ENCODE measurements at places on chromosomes 16 and 17.

DNA sequence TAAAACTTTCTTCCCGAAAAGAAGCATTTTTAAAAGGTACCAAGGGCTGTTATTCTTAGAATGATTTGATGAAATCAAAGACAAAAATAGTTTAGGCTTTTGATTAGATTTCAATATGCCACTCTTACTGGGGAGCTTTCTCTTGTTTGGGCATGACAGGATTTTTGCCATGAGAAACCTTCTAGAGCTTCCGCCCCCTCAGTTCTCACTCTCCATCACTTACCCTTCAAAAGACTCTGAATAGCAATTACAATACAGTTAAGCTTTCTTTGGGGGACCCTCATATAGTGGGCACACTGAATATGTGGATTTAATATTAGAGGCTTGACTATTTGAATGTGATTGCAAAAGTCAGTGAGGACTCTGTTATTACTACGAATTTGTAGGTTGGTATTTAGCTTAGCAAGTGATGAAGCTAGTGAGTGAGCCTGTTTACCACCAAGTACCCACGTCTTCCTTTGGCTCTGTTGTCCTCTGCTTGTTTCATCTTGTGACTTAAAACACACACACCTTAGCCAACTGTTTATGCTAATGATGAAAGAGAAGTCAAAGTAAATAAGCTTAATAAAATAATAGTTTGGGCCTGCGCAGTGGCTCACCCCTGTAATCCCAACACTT lies 158.7 kb upstream of the TBX2 start:
- DNase-seq, result no peak

- no peak for DNase-seq
Measured at GRCh38 chr16:85865-86264, 7.8 kb downstream of the MPG start.

- peak; percentile 88 for DNase-seq
Measured at GRCh38 chr17:43994272-43995149, 9.9 kb upstream of the NAGS start.

- no peak for DNase-seq
Measured at GRCh38 chr16:68246666-68247065, 1.5 kb downstream of the PLA2G15 start.

GRCh38 chr17:72191921-72192799 lies 71.3 kb downstream of the SOX9 start:
- DNase-seq, result no peak

DNA sequence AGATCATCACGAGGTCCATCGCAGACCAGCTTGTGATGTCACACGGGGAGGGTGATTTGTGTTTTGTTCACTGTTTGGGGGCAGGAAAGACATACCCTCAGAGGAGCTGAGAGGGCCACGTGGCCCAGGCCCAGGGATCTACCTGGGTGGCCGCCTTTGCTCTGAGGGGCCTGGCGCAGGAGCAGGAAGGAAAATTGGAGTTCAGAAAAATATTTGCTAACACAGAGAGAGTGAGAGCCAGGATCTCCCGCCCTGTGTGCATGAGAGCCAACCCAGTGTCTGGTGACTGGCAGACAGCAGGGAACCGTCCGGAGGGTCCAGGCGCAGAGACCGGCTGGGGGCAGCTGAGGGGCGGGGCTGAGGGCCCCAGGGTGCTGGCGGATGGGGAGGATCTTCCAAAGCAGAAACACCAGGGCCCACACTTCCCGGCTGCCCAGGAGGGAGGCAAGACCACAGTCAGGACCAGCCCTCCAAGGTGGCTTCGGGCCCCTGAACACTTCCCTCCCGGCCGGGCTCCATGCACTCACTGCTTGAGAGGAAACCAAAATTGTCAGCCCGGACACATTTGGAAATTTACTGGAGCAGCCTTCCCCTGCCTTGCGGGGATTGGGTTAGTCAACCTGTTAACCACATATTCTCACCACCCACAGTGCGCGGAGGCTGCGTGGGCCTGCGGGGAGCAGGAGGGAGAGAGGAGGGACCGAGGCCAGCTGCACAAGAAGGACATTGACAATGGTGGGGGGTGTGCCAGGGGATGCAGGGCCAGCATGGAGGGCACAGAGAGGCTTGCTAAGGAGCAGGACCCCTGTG lies 52.6 kb downstream of the RBFOX3 start:
- DNase-seq, result no peak

DNA sequence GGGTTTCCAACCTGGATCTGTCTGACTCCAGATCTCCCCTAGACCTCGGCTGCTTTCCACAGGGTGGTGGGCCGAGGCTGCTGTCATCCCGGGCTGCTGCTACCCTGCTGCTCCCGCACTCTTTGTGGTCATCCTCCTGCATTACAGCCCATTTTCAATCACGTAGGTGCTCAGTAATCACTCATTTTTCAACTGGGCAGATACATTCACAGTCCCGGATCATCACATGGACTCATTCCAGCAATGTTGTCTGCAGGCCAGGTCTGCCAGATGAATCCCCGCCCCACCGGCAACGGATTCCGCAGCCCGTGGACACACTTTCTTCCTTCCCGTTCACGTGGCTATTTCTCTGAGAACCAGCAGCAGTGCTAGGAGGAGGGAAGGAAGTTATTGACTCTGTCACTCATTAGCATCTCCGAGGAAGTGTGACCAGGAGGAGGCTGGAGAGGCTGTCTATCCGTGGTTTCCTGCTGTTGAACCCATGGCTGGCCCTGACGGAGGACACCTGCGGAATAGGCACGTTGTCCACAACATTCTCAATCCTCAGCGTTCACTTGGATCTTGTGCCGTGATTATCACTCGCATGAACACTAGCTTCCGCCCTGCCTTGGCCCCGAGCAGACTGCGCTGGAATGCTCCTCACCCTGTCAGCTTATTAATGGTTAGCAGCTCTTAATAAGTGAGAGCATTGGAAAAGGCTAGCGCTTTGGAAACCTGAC lies 14.7 kb upstream of the ZCCHC14 start:
- DNase-seq, result no peak

DNA sequence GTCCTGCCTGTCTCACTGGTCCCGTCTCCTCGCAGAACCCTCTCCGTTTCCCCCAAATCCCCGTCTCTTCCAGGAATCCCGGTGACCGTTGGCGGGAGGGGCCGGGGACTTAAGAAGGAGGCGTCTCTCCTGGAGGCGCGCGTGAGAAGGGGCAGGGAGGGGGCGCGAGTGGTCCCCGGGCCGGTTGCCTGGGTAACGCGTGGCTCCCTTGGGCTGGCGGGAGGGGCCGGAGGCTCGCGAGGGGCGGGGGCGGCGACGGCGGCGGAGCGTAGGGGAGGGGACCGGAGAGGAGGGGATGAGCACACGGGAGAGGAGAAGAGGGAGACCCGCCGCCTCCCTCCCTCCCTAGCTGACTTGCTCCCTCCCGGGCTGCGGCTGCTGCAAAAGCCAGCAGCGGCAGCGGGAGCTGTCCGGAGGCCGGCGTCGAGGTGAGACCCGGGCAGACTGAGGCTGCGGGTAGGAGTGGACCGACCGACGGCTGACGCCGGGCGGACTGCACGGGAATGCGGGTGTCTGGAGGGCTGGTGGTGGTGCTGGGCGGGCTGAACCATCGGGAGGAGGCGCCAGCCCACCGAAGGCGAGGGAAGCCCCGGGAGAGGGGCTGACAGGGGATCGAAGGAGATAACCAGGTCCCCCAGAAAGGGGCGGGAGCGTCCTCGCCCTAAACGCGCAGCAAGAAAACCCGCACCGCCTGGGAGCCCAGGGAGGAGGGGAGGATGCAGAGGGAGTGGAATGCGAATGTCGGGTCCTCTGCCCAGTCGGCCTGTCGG lies at the start of gene PRRT2:
Gene PRRT2, plus strand, starts transcription at position 298 of the 770 bp plus-strand sequence. CDS start 862 bp downstream, outside the sequence.
- peak; percentile 53 for DNase-seq

- no peak for DNase-seq
Measured at GRCh38 chr17:4696437-4696805, 7.5 kb downstream of the PELP1 start.

GRCh38 chr17:2124391-2124790 lies 69.5 kb downstream of the HIC1 start:
- no peak for DNase-seq

- DNase-seq, result no peak
Measured at GRCh38 chr16:15958703-15959348, 9.4 kb downstream of the ABCC1 start.

DNA sequence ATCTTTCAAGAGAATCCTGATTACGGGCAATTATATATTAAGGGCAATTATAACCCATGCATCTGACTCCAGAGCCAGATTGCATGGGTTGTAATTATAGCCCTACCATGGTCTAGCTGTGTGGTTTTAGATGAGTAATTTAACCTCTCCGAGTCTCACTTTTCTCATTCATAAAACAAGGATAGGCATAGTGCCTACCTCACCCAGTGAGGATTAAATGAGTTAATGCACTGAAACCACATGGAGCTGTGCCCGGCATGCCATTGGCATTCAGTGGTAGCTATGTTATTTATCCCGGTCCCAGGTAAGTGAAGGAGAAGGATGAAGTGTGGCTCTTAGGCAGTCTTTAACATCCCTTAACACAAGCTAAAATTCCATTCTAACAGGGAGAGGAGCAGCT lies 6.3 kb downstream of the SNX20 start:
- no peak for DNase-seq

DNA sequence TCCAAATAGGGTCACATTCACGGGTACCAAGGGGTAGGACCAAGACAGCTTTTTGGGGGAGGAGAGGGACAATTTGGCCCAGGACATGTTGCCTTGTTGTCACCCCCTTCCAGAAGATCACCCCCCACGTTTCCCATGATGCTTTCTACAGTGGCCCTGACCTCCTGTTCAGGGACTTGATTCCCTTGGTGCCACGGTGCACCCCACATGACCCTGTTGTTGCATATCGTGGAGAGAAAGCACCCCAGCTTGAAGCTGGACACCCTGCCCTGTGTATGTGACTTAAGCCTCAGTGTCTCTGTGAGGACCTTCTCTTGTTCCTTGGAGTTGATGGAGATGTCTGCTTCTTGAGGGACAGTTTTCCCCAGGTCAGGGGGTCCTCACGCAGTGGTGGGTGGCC lies 12.6 kb downstream of the IL34 start:
- DNase-seq, result no peak

DNA sequence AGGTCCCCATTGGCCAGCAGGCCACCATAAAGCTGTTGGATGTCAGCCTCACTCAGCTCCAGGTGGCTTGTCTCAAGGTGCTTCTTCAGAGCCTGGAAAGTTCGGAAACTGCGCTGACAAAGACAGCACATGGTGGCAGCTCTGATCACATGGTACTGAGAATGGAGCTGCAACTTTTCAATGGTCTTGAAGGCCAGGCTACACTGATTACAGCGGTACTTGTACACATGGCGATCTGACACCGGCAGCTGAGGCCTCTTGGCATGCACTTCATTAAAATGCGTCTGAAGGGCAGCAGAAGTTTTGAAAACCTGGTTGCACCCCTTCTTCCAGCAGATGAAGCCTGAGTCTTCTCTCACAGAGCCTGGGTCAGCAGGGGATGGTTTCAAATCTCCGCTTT lies 249.7 kb downstream of the ZFHX3 start:
- no peak for DNase-seq

DNA sequence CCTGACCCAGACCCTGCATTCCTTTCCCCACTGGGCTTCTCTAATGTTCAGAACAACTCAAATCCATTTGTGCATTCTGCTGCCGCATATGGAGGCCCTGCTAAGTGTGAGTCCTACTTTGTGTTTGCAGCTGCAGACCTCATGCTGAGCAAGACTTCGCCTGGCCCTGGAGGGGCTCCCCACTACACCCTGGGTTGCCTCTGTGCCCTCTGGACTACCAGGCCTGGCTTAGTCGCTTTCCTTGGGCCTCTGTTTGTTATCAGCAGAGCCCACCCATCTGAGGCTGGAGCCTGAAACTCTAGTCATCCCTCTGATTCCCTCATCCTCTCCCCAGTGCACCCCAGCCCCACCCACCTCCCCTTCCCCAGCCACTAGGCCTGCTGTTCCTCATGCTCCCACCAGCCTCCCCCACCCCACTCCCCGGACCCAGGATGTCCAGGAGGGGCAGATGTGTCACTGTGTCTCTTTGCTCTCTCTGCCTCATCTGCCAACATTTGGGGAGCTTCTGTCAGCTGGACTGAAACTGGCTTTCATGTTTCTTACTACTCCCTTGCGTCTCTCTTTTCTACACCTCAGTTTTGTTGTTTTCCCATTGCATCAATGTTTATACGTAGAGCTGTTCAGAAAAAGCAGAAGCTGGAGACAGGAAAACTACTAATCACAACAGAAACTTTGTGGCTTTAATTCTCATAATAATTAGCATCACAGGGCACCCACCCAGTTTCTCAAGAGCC lies 17.9 kb upstream of the CD300E start:
- no peak for DNase-seq

- peak; percentile 51 for DNase-seq
Measured at GRCh38 chr16:3266873-3267537, 10.6 kb upstream of the MEFV start.

GRCh38 chr16:11250786-11251524 lies 5.0 kb downstream of the SOCS1 start:
- DNase-seq, result no peak

GRCh38 chr17:14580499-14580898 lies 279.6 kb downstream of the HS3ST3B1 start:
- DNase-seq, result no peak

DNA sequence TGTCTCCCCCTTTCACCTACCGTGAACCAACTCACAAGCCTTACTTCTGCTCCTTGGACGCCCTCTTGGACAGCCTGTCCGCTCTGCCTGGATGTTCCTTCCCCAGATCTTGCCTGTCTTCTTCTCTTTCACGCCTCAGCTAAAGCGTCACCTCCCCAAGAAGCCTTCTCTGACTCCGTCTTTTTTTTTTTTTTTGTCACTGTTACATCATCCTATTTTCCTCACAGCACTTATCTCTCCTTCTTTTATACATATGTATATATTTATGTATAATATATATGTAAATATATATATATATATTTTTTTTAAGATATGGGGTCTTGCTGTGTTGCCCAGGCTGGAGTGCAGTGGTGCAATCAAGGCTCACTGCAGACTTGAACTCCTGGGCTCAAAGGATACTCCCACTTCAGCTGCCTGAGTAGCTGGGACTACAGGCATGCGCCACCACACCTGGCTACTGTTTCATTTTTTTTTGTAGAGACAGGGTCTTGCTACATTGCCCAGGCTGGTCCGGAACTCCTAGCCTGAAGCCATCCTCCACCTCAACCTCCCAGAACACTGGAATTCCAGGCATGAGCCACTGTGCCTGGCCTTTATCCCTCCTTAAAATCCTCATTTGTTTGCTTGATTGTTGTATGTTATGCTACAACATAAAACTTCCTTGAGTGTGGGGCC lies 16.5 kb upstream of the AKTIP start:
- no peak for DNase-seq

GRCh38 chr16:74601126-74601871 lies 5.6 kb downstream of the GLG1 start:
- DNase-seq, result no peak

- DNase-seq, result no peak
Measured at GRCh38 chr16:48503779-48504178, 106.2 kb downstream of the N4BP1 start.

- peak; percentile 66 for DNase-seq
Measured at GRCh38 chr16:85611444-85612190, 1.5 kb upstream of the GSE1 start.
